Articular chondrocyte of knee joint (primary cell): ENCODE measurements at places on chromosomes 16 and 17. TPM values are rescaled to one million over a fixed set of nuclear protein-coding genes. Genes with fewer than 3 reads are reported as not detected.

KRTAP3-2 gene
- not detected in 2 replicates for total RNA-seq

CACNG1 gene
- not detected in 2 replicates for total RNA-seq

AANAT gene
- not detected in 2 replicates for total RNA-seq

CCL5 gene
- 0.13 and 0.43 TPM in 2 replicates for total RNA-seq

SLC35G6 gene
- total RNA-seq = not detected in 2 replicates

CLEC3A gene
- 0.22 and 0.52 TPM in 2 replicates for total RNA-seq

SMIM5 gene
- 0.22 TPM in 1 of 2 replicates, not detected in the other for total RNA-seq

EMP2 gene
- 51.0 and 55.5 TPM in 2 replicates for total RNA-seq

CAPNS2 gene
- total RNA-seq = 0.65 and 0.78 TPM in 2 replicates

FSCN2 gene
- 2.4 and 3.4 TPM in 2 replicates for total RNA-seq

C17orf50 gene
- total RNA-seq = not detected in 2 replicates

GSPT1 gene
- total RNA-seq = 119 and 129 TPM in 2 replicates

ELMO3 gene
- 0.11 and 0.13 TPM in 2 replicates for total RNA-seq

MYH3 gene
- 0.86 and 1.4 TPM in 2 replicates for total RNA-seq

GPR139 gene
- total RNA-seq = not detected in 2 replicates
